ENCODE measurements at places on chromosomes 1 and 21.

- DNase-seq: no peak
Measured at GRCh38 chr1:168428063-168428731, 115.6 kb downstream of the XCL2 start.

DNA sequence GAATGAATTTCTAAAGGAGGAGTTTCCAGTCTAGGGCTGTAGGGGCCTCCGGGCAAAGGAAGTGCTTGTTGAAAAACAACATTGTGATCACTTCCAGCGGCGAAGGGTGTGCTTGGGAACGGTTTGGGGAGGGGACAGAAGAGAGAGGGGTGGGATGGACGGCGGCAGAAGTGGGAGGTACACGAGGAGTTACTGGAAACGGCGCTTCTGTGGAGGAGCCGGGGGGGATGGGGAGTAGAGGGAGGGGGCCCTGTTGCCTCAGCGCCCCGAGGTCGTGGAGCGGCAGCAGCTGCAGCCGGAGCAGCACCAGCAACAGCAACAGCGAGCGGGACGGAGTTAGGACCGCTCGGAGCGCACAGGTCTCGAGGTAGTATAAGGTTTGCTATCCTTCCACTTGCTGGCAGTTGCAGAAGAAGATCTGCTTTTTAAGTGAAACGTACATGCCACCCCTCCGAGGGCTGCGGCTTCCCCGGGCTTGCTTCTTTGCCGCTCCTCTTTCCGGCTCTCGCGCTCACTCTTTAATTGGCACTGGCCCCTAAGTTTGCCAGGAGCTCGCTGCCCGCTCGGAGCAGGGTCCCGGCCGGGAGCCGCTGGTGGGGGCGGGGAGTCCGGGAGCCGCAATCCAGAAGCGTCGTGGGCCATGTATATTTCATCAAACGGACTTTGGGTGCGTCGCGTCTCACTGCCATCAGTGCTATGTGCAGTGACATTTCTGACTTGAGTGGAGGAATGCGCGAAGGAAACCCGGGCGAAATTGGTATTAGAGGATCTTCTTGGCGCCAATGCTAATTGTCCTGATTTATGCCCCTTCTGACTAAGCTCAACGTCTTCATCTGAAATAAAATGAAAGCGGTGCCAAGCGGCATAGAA lies 771 bp upstream of the NTNG1 start:
- DNase-seq: peak; percentile 36

DNA sequence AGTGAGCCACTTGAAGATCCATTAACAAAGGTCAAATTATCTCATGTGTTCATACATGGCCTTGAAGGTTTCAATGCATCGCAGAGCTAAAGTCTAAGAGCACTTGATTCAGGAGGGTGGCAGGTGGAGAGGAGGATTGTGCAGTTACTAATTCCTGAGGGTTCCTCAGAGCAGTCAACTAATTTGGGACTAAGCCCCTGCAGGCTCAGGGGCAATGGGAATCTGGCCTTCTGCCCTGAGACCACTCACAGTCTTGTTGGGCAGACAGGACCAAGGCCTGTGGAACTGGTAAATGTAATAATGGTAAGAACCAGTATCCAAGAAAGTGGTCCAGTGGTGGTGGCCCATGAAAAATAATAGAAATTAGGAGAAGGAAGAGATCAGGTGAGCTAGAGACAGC lies 127.4 kb upstream of the HMGB4 start:
- no peak for DNase-seq

- peak; percentile 84 for DNase-seq
Measured at GRCh38 chr1:93814059-93814794, 64.8 kb downstream of the DNTTIP2 start.
